ENCODE measurements at places on chromosomes 1 and 21. TPM values are rescaled to one million over a fixed set of nuclear protein-coding genes. Genes with fewer than 3 reads are reported as not detected.

Gene NUCKS1
- total RNA-seq, result 210 TPM

Gene LDLRAP1
- total RNA-seq, result 23.1 TPM

Gene SH3BGR
- total RNA-seq, result 1.7 TPM

Gene SOAT1
- total RNA-seq, result 57.2 TPM

Gene GGPS1
- total RNA-seq, result 60.6 TPM

- no peaks in the 10 kb centered on the region for H3K36me3 ChIP-seq
- no peaks in the 10 kb centered on the region for H3K4me1 ChIP-seq
- no peaks in the 10 kb centered on the region for H3K27me3 ChIP-seq
- H3K4me3 ChIP-seq, result no peak overlapping the region
These were observed 169.8 kb upstream of the CXADR start for GRCh38 chr21:17343055-17343454.

DNA sequence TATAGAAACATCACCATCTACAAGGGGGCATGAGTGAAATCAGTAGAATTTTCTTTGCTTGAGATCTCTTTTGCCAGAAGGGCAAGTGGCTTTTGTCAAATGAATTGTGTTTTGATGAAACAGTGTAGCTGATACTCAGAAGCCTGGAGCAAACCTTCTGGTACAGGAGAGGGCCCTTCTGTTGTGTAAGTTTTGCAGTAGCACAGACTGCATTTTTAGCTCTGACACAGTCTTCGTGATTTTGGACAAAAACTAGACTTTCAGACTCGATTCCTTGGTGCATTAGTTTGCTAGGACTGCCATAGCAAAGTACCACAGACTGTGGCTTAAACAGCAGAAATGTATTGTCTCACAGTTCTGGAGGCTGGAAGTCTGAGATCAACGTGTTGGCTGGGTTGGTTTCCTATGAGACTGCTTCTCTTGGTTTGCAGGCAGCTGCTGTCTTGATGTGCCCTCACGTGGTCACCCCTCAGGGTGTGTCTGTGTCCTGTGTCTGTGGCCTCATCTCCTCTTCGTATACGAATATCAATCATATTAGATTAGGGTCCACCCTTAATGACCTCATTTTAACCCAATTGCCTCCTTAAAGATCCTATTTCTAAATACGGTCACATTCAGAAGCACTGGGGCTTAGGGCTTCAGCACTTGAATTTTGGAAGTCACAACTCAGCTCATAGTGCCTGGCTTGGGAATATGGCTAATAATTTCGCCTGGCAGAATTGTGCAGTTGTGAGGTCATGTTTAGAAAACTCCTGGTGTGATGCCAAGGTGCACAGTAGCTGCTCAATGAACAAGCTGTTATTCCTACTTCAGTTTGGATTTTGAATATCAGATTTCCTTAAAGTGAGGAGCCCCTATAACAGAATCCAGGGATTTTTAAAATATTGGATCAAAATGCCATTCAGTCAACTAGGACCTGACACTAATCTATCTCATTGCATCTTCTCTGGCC lies 21.2 kb upstream of the DISC1 start:
- H3K4me3 ChIP-seq, result no peak overlapping the region
- H3K27ac ChIP-seq, result no peak overlapping the region
- no peak for DNase-seq
- H3K4me1 ChIP-seq, result no peaks in the 10 kb centered on the region
- no peaks in the 10 kb centered on the region for H3K27me3 ChIP-seq

GRCh38 chr21:26883768-26884167 lies 38.6 kb upstream of the ADAMTS1 start:
- no peaks in the 10 kb centered on the region for H3K27me3 ChIP-seq
- no peak for DNase-seq
- no peak overlapping the region for H3K4me3 ChIP-seq
- no peak overlapping the region for H3K27ac ChIP-seq

DNA sequence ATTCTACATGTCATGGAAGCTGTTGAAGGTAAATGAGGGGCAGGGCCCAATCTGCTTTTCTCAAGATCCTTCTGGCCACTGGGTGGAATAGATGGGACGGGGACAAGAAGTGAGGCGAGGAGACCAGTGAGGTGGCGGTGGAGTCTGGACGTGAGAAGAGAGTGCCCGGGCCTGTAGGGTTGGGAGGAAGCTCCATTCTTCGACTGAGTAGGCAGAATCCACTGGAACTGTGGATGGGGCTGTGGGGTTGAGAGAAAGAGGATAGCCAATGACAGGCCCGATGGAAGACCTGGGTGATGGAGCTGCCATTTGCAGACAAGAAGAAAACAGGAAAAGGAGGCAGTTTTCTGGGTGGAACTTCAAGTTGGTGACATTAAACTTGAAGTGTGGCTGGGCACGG lies 10.3 kb downstream of the SLC1A7 start:
- no peaks in the 10 kb centered on the region for H3K27me3 ChIP-seq
- no peak for DNase-seq
- no peak overlapping the region for H3K27ac ChIP-seq
- no peak overlapping the region for H3K4me3 ChIP-seq

DNA sequence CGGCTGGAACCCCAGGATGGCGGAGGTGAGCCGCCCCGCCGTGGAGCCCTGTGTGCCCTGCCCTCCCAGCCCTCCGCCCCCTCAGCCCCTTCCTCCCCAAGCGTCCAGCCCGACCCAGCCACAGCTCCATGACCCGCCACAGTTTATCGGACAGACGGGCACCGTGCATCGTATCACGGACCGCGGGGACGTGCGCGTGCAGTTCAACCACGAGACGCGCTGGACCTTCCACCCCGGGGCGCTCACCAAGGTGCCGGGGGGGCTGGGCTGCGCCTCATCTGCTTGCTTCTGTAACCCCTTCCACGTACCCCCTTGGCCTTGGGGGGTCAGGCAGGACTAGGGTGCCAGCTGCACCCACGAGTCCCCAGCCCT lies 6.6 kb upstream of the MMP23B start:
- no peak overlapping the region for H3K4me3 ChIP-seq
- no peaks in the 10 kb centered on the region for H3K27me3 ChIP-seq
- H3K4me1 ChIP-seq, result no peaks in the 10 kb centered on the region
- no peaks in the 10 kb centered on the region for H3K36me3 ChIP-seq

- H3K4me1 ChIP-seq, result no peaks in the 10 kb centered on the region
- H3K27me3 ChIP-seq, result peaks cover 10% of the 10 kb centered on the region
- no peak for DNase-seq
- no peak overlapping the region for H3K4me3 ChIP-seq
- no peaks in the 10 kb centered on the region for H3K36me3 ChIP-seq
- no peak overlapping the region for H3K27ac ChIP-seq
These were observed 135.4 kb upstream of the FMN2 start for GRCh38 chr1:239956263-239956662.

DNA sequence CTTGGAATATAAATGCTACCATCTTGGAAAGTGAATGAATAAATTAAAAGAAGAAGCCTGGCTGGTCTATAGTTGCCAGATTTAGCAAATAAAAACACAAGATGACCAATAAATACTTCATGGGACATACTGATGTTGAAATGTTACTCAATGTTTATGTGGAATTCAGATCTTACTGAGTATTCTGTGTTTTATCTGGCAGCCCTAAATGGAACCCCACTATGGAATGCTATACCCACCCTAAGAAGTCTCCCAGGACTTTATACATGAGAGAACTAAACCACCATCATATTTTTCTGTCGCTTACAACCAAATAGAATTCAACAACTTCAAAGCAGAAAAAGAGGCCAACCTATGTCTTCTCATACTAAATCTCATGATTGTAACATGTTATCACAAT lies 177.6 kb upstream of the HMCN1 start:
- no peaks in the 10 kb centered on the region for H3K36me3 ChIP-seq
- no peaks in the 10 kb centered on the region for H3K27me3 ChIP-seq
- DNase-seq, result no peak
- H3K27ac ChIP-seq, result no peak overlapping the region

DNA sequence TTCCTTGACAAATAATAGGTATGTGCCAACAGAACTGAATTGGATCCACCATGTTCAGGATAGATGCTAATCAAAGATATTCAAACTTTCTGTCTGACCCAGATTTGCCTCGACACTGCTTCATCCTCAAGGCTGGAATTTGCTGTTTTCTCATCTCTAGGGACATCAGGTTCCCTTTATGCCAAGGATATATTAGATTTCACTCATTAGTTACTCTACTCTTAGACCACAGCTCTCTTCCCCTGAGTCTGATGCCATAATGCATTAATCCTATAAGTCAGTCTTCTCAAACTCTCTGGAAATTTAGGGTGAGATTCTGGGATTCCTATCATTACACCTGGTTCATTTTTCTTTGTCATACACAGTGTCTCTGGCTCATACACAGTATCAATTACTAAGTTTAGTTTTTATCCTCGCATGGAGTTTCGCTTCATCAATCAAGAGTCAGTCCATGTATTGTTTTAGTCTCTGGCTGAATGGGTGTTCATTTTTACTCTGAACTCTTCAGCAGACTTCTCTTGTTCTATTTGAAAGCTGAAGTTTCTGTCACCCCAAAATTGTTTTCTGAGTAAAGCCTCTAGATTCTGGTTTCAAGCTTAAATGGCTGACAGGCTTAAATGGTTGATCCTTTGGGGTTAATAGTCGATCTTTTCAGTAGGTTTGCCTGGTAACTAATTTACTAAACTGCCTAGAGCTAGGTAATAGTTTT lies 9.3 kb upstream of the DCAF6 start:
- no peak for DNase-seq
- no peaks in the 10 kb centered on the region for H3K36me3 ChIP-seq
- H3K4me3 ChIP-seq, result peak overlapping the region; percentile 32

Measured in Panc1 (cell line).